ENCODE measurements at places on chromosomes 6 and 20.

DNA sequence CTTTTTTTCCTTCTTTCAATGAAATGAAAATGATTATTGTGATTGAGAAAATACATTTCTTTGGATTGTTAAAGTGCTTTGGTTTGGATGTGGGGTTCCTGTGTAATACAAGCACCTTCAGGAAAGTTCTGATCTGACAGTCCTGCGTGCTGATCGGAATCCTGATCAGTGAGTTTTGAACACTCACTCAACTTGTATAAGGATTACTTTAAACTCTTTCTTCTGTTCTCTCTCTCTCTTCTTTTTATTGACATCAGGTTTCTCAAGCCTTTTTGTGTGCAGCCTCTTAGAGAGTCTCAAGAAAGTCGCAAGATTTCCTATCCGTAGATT lies 710 bp downstream of the TINAG start:
- DNase-seq, result no peak

GRCh38 chr20:10468340-10468845 lies 33.3 kb downstream of the SLX4IP start:
- DNase-seq, result no peak

DNA sequence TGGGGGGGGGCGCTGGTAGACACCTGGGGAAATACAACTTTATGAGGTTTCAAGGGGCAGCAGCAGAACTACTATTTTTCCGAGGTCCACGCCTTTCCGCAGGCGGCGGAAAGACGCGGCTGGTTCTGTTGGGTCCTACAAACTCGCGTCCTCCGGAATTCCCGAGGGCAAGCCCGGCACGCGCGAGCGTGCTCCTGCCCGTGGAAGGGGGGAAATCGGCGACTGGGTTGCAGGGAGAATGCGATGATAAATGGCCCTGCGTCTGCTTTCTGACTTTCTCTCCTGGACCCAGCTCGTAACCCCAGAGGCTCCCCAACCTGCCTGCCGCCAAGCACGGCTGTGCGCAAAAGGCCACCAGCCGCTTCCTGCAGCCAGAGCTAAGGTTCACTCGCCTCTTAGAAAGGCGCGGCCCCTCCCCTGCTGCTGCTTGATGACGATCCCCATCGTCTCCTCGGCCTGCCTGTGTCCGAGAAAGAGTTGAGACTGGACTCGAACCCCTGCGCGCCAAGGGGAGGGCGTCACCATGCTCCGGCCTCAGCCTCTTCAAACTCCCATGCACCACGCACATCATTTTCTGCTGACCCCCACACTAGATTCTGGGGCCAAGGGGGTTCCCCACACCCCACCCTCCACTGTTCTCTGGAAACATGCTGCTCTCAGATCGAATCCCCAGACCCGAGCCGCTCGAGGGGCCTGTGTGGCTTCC lies 6.7 kb downstream of the FOXA2 start:
- no peak for DNase-seq

DNA sequence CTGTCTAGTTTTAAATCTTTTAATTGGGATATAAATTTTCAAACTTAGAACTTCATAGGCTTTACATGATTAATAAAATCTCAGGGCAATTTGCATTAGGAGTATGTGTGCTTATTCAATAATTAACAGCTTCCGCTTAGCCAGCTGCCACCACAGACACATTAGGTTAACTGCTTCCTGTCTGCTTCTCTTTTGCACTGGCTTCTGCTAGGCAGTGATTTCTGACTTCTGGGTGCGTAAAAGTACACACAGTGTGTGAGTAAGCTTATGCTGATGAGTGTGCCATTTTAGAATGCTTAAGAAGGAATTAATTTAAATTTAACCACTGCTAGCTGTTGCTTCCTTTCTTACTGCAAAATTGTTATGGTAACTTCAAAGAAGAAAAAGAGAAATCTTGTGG lies 73.9 kb downstream of the F13A1 start:
- no peak for DNase-seq

DNA sequence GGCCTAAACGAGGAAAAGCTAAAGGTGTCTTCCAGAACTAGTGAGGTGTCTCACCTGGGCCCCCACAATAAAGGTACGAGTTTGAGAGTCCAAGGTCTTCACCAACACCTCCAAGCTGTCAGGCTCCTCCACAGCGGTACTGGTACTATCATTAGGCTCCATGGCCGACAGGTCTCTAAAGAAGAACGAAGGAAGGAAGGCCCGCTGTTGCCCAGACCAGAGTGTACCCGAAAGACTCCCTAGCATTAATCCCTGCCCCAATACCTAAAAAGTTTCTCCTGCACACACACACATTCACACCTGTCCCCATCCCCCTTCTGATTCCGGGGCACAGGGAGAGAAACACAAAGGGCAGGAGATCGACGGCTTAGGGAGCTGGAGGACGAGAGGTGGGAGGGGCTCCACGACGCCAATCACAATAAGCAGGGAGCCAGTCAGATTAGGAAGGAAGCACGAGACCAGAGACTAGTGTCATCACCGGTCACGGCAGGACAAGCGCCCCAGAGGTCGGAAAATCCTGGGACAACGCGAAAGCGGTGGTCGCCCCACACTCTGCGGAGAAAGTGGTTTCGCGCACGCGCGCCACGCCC lies 764 bp downstream of the BAG6 start:
- DNase-seq, result no peak

GRCh38 chr6:166365806-166366205 lies 16.9 kb downstream of the MPC1 start:
- DNase-seq, result no peak

- DNase-seq, result no peak
Measured at GRCh38 chr6:24600903-24601302, 45.1 kb downstream of the KIAA0319 start.

GRCh38 chr20:37473249-37474000 lies 47.6 kb upstream of the NNAT start:
- DNase-seq, result no peak

- DNase-seq, result no peak
Measured at GRCh38 chr20:11001764-11002540, 328.2 kb upstream of the JAG1 start.

- peak; percentile 41 for DNase-seq
Measured at GRCh38 chr20:45993197-45993951, 15.3 kb upstream of the MMP9 start.

- no peak for DNase-seq
Measured at GRCh38 chr20:51960047-51960675, 157.8 kb upstream of the SALL4 start.

DNA sequence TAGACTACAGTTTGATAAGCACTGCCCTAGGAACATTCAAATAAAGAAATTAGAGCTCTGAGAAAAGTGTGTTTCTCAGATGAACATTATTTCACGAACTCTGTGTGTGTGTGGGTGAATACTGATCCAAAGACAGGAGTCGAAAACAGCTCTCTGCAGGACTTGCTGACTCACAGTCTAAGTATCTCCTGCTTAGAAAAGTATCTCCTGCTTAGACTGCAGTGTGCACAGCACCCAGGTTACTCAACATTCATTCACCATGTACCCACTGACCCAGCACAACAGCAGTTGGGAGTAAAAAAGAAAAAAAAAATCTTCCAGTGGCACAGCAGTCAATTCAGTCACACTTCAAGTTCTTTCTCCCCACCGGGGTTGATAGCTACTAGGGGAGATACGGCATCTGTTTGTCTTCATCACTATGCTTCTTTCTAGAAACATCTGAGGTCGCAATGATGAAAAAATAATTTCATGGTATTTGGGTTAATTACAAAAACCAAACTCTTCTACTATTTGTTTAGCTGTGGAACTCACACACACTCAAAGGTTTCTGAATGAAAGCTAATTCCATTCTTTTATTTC lies 48.0 kb downstream of the GCLC start:
- DNase-seq, result no peak

DNA sequence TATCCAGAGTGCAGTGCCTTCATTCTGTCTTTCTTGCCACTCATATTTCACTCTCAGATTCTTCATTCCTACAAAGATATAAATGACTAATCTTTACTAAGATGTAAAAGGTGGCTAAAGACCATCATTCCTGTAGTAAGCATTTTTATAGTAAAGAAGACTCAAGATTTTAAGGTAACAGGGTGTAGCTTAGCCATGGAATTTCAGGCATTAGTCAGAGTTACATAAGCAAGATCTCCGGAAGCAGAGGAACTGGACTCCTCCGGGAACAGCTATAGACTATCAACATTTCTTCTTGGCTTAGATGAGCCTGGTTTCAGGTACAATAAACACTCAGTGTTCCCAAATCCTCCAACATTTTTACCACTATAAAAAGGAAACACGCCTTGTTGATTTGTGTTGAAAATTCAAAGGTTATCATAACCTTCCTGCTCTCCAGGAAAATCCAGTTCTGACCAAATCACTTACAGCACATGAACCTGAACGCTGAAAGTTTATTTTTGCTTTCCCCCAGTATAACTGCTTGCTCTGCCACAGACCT lies 23.7 kb downstream of the SERPINB1 start:
- DNase-seq, result no peak

DNA sequence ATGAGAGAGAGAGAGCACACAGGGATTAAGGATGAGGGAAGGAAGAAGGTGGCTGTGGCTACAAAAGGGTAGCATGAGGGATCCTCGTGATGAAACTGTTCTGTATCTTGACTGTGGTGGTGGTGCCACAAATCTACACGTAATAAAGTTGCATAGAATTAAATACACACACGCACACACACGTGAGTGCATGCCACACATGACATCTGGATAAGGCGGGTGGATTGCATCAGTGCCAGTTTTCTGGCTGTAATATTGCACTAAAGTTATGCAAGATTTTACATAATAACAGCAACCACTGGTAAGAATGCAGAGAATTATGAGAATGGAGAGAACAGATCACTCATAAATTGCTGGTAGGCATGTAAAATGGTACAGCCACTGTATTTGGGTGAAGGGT lies 16.9 kb upstream of the STK35 start:
- DNase-seq, result no peak

DNA sequence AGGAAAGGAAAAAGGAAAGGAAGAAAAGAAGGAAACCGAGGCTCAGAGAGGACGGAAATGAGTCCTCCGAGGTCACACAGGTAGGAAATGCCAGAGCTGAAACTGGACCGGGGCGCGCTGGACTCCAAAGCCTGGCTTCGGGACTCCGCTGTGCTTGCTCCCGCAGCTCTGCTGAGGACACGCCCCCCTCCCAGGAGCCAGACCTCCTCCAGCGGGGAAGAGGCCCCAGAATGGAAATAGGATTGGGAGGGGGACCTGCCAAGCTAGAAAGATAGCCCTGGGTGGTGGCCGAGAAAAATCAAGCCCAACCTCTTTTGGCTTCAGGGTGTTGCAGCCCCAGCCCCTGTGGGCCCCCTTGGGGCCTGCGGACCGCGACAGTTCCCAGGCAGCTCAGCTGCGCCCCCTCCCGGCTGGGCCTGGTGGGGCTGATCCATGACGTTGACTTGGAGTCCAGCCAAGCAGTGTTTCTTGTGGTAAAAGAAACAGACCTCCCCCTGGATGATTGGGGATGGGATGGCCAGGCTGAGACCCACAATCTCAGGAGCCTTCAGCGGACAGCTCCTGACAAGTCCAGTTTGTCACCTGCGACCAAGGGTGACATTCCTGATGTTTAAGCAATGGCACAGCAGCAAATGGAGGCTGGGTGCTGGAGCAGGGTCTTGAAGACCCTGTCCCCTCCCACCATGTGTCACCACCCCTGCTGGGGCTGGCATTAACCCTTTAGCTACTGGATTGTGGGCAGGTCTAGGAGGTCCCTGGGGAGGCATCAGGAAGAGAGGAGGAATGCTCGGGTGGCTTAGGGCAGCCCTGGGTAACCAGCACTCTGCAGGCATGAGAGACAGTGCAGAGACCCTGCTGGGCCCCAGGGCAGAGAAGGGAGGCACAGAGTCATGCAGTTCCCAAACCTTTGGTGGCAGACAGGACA lies 55.4 kb downstream of the RIPOR3 start:
- peak; percentile 86 for DNase-seq

DNA sequence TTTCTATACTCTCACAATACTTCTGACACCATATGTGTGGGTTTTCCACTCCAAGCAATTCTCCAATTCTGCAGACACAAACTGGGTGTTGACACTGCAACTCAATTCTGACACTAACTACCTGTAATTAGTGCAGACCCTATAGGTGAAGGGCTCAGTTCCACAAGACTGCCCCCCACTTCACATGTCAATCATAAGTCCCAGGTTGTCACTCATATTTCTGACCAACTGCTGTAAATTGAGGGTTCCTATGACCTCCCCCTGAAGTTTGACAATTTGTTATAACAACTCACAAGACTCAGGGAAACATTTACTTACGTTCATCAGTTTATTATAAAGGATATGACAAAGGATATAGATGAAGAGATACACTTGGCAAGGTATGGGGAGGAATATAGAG lies 18.3 kb downstream of the GPX6 start:
- DNase-seq, result no peak

- DNase-seq, result no peak
Measured at GRCh38 chr20:54048891-54049545, 21.4 kb downstream of the BCAS1 start.

DNA sequence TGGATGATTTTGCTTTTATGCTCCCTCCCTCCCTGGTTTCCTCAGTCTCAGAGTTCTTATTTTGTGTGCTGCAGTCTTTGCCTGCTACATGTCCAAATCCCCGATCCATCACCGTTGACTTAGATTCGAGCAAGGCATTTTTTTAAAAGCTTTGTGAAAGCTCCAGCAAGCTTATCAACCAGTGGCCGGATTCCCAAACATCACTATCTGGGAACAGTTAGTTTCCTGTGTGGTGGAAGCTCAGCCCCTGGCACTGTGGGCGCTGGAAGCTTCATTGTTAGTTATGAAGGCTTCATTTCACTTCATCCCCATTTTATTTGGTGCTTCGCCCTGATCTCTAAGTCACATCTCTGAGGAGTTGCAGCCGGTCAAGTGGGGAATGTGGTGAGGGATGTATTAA lies 44.7 kb downstream of the DEK start:
- no peak for DNase-seq

DNA sequence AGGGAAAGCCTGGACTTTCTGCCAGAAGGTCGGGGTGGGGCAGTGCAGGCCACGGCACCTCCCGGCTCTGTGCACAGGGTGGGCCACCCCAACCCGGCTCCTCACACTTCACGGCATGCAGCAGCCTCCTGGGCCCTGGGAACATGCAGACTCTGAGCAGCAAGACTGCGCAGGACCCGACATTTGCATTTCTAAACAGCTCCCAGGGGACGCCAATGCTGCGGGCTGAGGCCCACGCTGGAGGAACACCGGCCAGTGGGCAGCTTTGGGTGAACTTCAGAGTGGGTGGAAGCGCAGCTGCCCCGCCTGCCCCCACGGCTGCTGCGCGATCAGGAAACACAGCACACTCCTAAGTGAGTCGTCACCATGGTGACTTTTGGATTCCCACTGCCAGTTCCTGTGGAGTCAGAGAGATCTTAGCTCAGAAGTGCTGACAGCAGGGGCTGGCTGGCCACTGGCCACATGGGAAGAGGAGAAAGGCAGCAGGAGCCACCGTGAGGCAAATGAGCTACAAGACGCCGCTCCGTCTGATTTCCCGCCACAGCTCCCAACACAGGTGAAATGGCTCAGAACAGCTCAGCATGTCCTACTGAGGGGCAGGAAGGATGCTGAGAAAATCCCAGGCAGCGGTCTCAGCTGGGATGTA lies 52.1 kb downstream of the RNASET2 start:
- peak; percentile 34 for DNase-seq

GRCh38 chr20:59613861-59614260 lies 9.5 kb downstream of the PHACTR3 start:
- no peak for DNase-seq

- DNase-seq, result no peak
Measured at GRCh38 chr6:39574991-39575390, 150.2 kb downstream of the KIF6 start.

GRCh38 chr6:43823879-43824702 lies 54.1 kb downstream of the VEGFA start:
- no peak for DNase-seq

Measured in BE2C (cell line).